ENCODE measurements at places on chromosomes 7 and 10. TPM values are rescaled to one million over a fixed set of nuclear protein-coding genes. Genes with fewer than 3 reads are reported as not detected.

GRCh38 chr7:135158874-135159273 lies 11.0 kb downstream of the TMEM140 start:
- DNase-seq: no peak

Gene PLEKHS1
- not detected for total RNA-seq

- no peak for DNase-seq
Observed at GRCh38 chr7:7535691-7536090, at the start of gene COL28A1. Gene COL28A1 (minus strand): TSS chr7:7535873. CDS start chr7:7532875, 2,998 bp downstream.

Gene HOGA1
- total RNA-seq: 1.1 TPM

DNA sequence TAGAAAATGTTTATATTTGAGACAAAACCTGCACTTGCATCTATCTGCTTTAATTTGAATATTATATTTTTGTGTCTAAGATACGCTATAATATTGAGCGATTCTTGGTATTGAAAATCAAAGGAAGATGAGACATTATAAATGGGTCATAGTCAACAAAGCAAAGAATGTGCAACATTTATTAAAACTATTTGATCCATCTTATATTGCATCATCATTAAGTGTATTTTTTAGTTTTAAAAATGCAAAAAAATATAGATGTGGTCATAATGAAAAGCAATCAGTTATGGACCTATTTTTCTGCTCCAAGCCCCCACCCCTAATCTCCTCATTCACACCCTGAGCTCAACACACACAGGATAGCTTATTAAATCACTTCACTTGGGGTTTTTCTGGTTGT lies 847.3 kb downstream of the NRG3 start:
- no peak for DNase-seq

Gene TMEM72
- not detected for total RNA-seq

GRCh38 chr10:74862625-74863024 lies 36.2 kb downstream of the KAT6B start:
- no peak for DNase-seq

GRCh38 chr7:101978683-101979082 lies 161.3 kb downstream of the CUX1 start:
- DNase-seq: no peak

DNA sequence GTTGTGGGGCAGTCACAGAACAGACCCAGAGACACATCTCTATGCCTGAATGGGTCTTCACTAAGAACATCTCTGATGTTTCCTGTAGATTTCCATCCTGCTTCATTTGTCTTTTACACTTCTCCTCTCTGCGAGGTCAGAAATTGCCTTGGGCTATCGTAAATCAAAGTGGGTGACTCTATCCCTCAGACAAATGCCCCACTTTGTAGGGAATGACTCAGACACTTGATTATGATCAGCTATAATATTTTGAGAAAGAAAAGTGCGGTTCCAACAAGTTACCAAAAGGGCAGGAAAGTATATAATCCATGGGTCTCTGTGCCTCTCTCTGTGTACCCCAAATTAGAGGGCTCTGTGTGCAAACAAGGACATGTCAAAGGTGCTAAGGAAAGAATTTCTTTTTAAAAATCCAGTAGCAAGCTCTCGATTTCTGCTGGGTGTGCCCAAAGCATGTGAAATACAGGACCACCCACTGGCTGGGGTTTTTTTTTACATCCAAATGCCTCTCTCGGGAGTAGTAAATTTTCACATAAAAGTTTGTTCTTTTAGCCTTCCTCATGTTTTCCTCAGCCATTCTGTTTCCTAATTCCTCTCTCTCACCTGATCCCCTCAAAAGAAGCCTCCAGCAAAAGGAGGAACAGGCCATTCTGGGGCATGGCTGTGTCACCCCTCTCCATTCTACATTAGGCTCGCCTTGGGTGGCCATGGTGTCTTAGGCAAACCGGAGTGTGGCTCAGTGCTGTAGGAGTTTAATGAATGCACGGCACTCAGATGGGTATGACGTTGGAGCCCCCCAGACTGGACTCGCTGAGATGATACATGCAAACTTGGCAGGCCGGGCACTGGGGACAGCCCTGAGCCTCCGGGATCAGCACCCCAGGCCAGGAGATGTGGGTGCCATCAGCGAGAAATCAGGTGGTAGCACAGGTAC lies 6.3 kb upstream of the OPN4 start:
- no peak for DNase-seq

- no peak for DNase-seq
Observed at GRCh38 chr7:98753989-98754479, 115.8 kb downstream of the TMEM130 start.

DNA sequence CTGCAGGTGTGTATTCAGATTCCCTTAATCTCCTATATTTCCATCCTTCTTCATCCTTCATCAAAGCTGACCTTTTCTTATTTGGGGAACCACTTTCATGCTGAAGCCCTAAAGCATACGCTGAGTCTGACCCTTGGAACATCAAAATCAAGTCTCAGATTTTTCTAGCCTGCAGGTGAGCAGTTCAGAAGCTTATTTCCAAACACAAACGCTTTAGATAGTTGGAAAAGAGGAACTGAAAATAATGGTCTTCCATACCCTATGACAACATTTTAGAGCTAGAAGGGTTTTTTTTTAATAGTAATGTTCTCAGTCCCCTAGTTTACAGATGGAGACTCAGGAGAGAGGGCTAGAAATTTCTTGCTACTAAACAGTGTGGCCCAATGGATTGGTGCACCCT lies 1.6 kb upstream of the AGK start:
- no peak for DNase-seq

DNA sequence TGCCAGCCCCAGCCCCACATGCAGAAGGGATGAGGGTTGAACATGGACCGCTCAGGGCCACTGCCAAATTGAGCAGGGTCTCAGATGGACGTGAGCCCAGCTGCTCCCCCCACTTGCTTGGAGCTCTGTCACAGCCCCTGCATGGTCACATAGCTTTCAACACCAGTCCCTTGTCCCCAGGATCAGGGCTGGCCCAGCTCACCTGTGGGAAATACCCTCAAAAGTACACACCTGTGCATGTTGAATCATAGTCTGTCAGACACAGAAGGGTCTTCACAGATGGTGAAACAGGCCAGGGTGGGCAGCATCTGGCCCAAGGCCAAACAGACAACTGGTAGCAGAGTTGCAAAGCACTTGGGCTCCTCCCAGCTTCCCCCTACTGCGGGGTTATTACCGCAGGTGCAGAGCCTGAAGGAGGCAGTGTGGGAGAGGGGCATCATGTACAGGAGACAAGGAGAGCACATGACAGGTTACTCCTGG lies 77.6 kb upstream of the UNC5B start:
- no peak for DNase-seq

Gene SSC4D
- total RNA-seq: not detected

DNA sequence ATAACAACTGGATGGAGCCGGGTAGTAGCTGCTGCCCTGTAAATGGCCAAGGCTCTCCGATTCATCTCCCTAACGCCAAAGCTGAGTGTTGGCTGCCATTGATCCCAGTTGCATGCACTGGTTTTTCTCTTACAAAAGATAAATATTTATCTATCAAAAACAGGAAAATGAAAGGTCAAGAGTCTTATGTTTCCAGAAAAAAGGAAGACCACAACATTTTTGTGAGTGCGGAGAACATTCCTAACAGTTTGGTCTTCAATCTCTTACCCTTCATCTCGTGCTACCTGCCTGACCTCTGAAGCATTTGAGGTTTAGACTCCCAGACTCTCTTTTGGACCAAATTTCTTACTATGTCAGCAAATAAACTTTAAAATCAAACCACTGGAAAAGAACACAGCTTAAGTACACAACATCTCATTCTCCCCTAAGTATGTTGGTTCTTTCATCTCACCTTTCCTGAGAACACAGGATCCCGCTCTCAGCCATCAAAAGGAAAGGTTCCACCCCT lies 61.6 kb downstream of the SORBS1 start:
- DNase-seq: no peak

DNA sequence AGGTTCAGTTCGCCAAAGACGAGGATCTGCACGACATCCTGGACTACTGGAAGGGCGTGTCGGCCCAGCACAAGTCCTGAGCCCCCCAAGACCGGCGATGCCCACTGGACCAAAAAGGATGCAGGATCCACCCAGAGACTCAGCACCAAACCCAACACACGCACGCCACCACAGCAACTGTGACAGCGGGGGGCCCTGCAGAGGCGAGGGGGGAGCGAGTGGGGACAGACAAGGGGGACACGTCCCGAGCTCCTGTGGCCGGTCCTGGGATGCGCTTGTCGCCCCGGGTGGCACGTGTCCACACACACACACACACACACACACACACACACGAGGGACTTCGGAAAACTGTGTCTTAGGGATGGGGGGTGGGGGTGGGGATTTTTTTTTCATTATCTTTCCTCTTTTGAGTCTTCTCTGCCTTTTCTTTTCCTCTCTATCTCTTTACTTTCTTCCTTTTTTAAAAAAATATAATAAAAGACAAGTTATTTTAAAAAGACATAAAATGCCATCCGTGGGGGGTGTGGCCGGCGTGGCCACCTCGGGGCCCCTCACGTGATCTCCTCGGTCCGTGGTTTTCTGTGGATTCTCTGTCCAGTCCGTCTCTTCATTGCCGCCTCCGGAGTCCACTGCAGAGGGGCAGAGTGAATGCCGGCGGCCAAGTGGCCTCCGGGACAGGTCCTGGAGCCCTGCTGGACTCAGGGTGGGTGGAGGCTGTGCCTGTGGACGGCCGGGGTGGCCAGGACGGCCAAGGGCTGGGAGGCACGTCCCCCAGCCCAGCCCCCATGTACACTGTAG lies 77.1 kb downstream of the ELFN1 start:
- DNase-seq: no peak

Gene OPALIN
- total RNA-seq: not detected

GRCh38 chr7:25496476-25497368 lies 268.4 kb upstream of the NPVF start:
- DNase-seq: no peak

DNA sequence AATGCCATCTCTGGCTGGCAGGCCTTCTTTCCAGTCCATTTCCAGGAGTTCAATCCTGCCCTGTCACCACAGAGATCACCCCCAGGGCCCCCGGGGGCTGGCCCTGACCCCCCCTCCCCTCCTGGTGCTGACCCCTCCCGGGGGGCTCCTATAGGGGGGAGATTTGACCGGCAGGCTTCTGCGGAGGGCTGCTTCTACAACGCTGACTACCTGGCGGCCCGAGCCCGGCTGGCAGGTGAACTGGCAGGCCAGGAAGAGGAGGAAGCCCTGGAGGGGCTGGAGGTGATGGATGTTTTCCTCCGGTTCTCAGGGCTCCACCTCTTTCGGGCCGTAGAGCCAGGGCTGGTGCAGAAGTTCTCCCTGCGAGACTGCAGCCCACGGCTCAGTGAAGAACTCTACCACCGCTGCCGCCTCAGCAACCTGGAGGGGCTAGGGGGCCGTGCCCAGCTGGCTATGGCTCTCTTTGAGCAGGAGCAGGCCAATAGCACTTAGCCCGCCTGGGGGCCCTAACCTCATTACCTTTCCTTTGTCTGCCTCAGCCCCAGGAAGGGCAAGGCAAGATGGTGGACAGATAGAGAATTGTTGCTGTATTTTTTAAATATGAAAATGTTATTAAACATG lies 6.0 kb downstream of the CHPF2 start:
- no peak for DNase-seq

DNA sequence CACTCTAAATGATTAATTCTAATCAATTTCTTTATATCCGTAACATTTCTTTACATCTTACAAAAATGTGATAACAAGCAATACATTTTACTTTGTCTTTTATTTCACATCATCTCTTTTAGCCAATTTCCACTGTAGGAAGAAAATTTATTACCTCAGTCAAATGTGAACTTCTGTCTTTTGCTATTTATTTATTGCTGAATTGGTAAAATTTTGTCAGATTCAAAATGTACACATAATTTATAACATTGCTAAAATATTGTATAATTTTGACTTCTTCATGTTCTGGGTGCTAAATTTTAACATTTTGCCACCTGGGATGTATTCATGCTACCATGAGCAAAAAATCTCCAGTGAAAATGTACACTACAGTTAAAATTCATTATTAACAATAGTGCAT lies 158.0 kb downstream of the HGF start:
- no peak for DNase-seq

- no peak for DNase-seq
Observed at GRCh38 chr10:72688208-72688651, 3.7 kb upstream of the MCU start.

- DNase-seq: no peak
Observed at GRCh38 chr10:110009736-110010475, 2.1 kb downstream of the ADD3 start.

DNA sequence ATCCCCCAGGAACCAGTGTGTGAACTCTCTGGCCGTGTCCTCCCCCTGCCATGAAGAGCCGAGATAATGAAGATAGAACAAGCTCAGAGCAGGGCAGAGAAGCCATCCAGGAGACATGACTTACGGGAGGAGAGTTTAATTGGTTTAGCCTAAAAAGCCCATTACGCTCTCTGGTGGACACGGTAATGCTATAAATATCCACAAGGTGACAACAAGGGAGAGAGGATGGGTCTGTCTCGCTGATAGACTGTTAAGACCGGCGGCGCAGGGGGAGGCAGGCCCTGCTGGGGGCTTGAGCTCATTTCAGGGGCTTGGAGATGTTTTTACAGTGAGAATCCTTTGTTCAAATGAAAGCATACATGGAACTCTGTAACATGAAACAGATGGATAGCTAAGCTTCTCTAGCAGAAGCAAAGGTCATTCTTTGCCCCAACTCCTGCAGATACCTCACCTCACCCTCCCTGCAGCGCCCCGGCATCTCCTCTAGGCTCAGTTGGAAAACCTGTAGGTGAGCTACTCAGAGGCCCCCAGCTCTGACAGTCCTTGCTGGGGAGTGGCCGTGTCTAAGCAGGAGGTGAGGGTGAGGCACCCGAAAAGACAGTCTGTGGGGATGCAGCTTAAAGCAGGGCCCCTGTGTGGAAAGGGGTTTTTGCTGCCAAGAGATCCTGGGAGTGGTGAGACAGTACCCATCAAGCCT lies 40.8 kb upstream of the LOXL4 start:
- DNase-seq: no peak

- DNase-seq: no peak
Observed at GRCh38 chr10:74371696-74372095, 220.7 kb downstream of the ADK start.

- no peak for DNase-seq
Observed at GRCh38 chr7:130379532-130379920, 768 bp upstream of the CPA1 start.

GRCh38 chr10:25112016-25112415 lies 62.8 kb upstream of the GPR158 start:
- no peak for DNase-seq

DNA sequence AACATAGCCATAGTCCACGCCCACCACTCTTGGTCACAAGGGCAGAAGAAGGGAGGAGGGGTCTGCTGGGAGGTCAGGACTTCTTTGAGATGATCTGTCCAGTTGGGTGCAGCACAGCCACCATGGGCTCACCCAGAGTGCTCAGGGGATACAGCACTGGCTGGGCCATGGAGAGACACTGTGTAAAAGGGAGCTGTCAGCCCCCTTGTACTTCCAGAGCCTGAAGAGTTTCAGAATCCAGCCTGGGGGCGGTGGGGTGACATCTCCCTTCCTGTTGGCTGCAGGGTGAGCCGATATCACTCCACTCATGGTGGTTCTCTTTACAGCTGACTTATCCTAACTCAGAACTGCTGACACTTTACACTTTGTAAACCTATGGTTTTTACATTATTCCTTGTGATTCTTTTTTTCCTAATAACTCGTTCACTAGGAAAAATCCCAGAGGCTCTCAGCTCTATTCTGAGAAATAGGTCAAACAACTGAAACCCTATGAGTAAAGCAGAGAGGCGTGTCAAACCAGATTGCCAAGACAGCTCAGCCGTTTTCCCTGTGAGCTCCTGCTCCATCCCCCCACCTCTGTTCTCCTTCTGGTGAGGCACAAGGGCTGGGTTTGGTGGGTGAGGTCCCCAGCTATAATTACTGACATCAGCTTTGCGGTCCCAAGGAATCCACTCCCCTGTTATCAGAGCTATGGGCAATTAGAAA lies 3.2 kb upstream of the MRPS24 start:
- DNase-seq: no peak

GRCh38 chr7:90740386-90740785 lies 144.3 kb downstream of the CDK14 start:
- no peak for DNase-seq

Data from esophagus squamous epithelium (tissue), 5 donors.